Umbilical cord (tissue), 2 donors: ENCODE measurements at places on chromosomes 2 and 18.
A peak's percentile ranks its signal among the peaks of the same experiment; 100 is the strongest.

DNA sequence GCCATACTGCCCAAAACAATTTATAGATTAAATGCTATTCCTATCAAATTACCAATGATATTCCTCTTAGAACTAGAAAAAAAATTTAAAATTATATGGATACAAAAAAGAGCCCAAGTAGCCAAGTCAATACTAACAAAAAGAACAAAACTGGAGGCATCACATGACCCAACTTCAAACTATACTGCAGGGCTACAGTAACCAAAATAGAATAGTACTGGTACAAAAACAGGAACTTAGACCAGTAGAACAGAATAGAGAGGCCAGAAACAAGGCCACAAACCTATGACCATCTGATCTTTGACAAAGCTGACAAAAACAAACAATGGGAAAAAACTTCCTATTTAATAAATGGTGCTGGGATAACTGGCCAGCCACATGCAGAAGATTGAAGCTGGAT, 86.1 kb upstream of the KYNU start:
- no peak for DNase-seq

- DNase-seq, result no peak
Measured at GRCh38 chr2:218897394-218898108, 16.9 kb downstream of the WNT10A start.

- no peak for DNase-seq
Measured at GRCh38 chr2:74821177-74822126, 12.5 kb upstream of the HK2 start.

DNA sequence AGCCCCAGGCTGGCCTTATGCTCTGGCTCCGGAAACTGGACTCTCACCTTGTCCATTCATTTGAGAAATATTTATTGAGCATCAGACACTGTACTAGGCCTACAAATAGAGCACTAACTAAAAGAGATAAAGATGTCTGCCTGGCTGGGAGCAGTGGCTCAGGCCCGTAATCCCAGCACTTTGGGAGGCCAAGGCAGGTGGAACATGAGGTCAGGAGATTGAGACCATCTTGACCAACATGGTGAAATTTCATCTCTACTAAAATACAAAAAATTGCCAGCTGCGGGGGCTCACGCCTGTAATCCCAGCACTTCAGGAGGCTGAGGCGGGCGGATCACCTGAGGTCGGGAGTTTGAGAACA, 7.6 kb upstream of the MRPL33 start:
- DNase-seq, result no peak

DNA sequence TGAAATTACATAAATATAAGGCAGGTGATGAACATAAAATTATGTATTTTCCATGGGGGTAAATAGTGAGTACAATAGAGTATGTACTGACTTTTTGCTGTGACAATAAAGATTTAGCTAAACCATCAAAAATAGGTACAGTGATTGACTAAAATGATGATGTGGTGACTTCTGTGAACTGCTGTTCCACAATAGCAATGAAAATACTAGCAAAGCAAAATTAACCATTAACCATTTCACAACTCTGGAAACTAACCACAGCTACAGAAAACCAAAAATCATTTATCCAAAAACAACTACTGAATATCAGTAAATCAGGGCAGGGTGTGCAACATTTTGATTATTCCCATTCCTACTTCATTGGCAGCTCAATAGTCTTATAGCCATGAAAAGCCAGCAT, 161.4 kb upstream of the GYPC start:
- no peak for DNase-seq

GRCh38 chr18:10497206-10497749, 28.5 kb upstream of the NAPG start:
- DNase-seq, result peak; percentile 33

DNA sequence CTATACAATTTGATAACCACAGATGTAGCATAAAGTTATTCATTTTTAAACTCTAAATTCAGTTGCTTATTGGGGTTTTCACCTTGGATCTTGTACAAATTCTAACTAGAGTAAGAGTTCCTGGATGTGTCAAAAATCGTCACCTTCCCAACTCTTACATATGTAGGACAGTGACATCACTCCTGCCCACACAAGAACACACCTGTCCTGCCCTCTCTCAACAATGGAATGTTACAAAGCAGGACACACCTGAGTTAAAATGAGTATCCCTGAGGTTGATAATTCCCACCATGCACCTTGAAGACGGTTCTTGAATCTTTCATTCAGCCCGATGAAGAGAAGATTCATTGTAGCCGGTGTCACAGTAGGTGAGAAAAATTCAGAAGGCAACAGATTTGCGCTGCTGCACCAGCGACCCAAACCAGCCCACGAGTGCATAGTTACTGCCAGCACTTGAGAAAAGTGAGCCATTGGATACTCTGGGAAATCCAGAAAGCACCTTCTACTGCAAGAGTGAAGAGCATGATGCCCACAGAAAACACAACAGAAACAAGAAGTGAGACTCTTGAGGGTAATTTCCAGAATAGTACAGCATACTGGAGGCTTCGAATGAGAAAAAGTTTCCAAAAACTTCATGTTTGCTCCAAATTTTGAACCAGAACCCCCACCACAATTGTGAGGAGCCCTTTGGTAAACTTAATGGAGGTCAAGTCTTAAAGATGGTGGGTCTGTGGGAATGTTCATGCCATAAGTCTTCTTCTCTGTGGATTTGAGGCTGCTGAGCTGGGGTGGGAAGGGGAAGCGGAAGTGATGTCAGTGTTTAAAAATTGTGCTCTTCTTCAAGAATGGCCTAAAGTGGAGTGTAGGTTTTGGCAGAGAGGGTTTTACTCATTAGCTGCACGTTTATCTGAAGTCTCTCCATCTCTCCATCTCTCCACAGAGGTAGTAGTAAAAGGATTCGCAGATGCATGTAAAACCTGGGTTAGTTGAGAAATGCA, 34.7 kb upstream of the ADAM23 start:
- no peak for DNase-seq

GRCh38 chr18:72675394-72675793, 131.3 kb upstream of the CBLN2 start:
- DNase-seq, result peak; percentile 5

- DNase-seq, result peak; percentile 41
Measured at GRCh38 chr2:191927319-191927867, 80.5 kb upstream of the CAVIN2 start.

- no peak for DNase-seq
Measured at GRCh38 chr18:44098551-44099098, 582.1 kb upstream of the SETBP1 start.

DNA sequence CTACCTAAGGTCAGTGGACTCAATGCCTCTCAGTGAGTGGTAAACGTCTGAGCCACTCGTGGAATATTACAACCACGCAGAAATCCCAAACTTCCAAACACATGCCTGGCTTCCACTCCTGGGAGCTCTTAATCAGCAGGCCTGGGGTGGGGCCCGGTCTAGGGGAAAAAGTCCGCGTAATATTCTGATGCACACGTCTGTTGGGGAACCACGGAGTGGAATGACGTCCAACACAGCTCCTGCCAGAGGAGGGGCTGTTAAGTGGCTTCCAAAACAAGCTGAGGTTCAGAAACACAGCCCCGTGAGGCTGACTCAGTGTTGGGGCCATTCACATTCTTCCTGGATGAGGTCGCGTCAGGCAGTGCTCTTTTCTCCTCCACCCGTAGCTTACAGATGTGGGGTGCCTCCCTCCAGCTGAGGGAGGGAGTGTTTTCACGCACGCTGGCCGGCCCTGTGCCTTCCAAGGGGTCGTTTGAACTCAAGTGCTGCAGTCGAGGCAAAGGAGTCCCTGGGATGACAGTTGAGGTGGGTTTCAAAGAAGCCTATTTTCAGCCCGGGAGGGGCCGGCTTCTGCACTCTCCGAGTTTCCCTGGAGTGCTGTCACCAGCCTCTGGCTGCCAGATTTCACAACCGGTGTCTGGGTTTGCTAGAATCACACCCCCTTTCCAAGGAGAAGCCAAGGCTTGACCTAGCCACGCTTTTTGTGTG, 73.1 kb downstream of the ACKR3 start:
- DNase-seq, result peak; percentile 95

DNA sequence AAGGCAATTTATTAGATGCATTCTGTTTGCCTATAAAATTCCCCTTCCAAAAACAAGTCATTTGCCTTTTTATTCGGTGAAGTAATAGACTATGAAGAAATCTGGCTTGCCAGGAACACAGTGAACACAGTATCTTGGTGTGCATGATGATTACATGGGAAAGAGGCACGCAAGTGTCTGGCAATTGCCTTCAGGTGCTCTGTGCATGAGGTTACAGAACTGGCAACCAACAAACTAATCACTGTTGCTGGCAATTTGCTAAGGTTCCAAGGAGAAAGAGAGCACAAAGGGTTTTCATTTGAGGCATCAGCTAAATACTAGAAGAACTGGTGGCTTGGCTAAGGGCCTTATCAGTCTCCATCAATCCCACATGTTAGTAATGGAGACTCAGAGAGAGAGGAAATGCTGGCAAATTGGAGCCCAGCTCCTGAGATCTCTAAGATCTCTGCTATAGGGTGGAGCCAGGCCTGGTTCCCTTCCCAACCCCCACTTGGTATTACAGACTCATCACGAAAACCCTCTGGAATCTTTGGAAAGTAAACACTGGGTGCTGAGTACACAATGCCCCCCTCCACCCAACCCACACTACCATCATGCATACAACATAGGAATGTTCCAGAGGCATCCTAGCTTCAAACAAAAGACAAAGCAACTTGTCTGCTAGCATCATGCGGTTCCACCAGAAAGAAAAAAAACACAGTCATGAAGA, 10.4 kb downstream of the RNF152 start:
- no peak for DNase-seq

DNA sequence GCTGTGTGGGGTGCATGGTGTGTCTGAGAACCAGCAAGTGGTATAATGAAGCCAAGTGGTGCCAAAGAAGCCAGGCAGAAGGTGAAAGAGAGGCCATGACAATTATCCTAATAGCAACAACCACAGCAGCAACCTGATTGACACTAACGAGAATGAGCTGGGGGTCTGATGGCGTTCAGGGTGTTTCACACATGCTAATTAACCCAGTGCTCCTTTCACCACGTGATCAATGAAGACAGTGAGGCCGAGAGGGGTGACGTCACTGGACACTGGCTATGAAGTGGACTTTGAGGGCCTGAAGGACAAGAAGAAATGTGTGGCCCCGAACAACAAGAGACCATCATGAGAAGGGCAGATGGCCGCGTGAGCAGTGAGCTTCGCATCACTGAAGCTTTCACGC, 364.4 kb upstream of the ID2 start:
- DNase-seq, result no peak
